Muscle of back (tissue), 13 donors: ENCODE measurements at places on chromosomes 11 and 22. TPM values are rescaled to one million over a fixed set of nuclear protein-coding genes. Genes with fewer than 3 reads are reported as not detected.

The GRAP2 gene
- 0.51 TPM for polyA plus RNA-seq

The FOSL1 gene
- not detected for polyA plus RNA-seq

The RGL4 gene
- 1.3 TPM for polyA plus RNA-seq

The OR5P2 gene
- polyA plus RNA-seq = not detected

The NAALAD2 gene
- 4.3 TPM for polyA plus RNA-seq

The PNPLA5 gene
- polyA plus RNA-seq = not detected

The NPAS4 gene
- 0.07 TPM for polyA plus RNA-seq
